Spleen (tissue), 13 donors: ENCODE measurements at places on chromosomes 3 and 15.

DNA sequence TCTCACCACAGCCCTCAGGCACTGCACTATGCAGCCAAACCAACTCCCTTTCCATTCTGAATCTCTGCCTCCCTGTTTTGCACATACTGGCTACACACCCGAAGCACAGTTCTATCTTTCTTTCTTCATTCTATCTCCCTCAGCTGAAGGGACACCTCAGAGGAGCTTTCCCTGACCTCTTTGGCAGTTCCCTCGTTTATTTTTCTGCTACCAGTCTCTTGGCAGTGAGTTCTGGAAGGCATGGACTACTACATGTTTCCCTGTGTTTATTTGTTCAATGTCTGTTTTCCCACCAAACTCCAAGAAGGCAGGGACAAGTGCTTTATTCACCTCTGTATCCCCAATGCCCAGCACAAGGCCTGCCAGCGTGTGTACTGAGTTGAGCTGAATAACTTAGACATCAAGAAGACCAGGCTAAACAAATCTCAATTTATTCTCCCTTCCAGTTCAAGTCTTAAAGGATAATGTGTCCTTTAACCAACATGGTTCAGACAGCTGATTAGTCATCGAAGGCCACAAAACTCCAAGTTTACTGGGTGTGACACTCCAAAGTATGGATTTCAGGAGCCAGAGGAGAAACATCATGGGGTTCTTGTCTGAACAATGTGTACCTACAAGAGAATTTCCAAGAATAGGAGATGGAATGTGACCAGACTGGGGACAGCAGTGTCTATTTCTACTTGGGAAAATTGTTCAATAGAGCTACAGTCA, 260.1 kb upstream of the CTNNB1 start:
- no peak for DNase-seq

GRCh38 chr3:137105277-137105977, 147.6 kb downstream of the IL20RB start:
- no peak for DNase-seq

GRCh38 chr3:87268646-87269211, 7.7 kb downstream of the POU1F1 start:
- no peak for DNase-seq

- DNase-seq: no peak
Measured at GRCh38 chr3:119630880-119631329, 29.5 kb downstream of the POPDC2 start.
